Stomach (tissue), 19 donors: ENCODE measurements at places on chromosomes 2 and 18.

GRCh38 chr18:58805467-58806187 lies 59.0 kb upstream of the ZNF532 start:
- no peak for DNase-seq

- DNase-seq: peak; percentile 52
Observed at GRCh38 chr2:218981881-218982585, 3.0 kb downstream of the FEV start.

GRCh38 chr2:197254776-197255530 lies 55.6 kb downstream of the ANKRD44 start:
- no peak for DNase-seq

GRCh38 chr18:50662775-50663383 lies 103.0 kb downstream of the MAPK4 start:
- no peak for DNase-seq

GRCh38 chr18:25825056-25825455 lies 265.4 kb downstream of the SS18 start:
- DNase-seq: no peak

DNA sequence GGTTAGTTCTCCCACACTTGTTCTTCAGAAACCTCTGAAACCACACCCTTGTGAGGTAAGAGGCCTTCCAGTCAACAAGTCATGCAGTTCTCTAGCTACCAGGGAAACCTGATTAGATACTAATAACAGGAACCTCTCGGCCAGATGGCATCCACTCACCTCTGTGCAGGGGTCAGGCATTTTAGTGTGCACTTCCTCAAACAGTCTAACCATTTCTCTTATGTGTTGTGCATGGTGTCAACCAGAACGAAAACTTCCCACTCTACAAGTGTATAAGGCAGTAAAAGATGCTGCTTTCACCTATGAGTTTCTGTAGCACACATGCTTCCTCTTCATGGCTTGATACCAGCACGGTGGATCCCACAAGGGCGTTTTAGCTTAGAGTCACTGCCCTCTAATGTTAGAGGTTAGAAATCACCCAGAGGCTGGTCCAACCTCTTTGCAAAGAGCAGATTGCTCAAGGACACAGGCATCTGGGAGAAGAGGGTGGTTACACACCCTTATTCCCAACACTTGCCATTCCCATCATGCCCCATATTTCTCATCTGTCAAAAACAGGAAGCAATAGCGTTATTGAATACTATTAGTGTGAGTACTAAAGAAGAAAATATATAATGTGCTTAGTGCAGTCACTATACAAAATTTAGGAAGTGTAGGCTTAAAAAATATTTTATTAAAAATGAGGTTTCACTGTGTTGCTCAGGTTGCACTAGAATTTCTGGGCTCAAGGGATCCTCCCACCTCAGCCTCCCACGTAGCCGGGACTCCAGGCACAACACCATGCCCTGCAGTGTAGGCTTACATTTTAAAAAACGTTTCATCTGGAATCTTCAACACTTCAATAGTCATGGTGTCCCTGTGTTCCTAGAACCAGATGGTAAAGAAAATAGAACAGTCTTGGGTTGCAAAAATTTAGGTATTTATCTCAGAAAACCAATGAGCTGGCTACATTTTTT lies 34.5 kb upstream of the RAB31 start:
- peak; percentile 74 for DNase-seq

GRCh38 chr2:143157418-143157817 lies 28.2 kb downstream of the ARHGAP15 start:
- no peak for DNase-seq

DNA sequence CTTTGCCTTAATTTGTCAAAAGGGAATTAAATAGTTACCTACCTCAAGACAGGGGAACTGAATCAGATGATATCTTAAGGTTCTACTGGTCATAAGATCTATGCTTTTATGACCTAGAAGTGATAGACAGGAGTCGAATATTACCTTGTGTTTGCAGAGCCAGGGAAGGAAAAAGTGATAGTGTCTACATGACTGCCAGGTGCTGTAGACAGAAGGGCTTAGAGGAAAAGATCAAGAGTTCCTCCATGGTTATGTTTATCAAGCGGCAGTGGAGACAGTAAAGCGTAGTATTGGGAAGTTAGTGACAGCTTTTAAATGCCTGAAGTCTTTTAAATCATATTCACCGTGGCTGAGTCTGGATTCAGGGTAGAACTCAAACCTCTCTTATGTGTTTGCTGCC lies 11.9 kb downstream of the CRIM1 start:
- DNase-seq: no peak

- DNase-seq: no peak
Observed at GRCh38 chr2:222108497-222108896, 190.3 kb downstream of the PAX3 start.

DNA sequence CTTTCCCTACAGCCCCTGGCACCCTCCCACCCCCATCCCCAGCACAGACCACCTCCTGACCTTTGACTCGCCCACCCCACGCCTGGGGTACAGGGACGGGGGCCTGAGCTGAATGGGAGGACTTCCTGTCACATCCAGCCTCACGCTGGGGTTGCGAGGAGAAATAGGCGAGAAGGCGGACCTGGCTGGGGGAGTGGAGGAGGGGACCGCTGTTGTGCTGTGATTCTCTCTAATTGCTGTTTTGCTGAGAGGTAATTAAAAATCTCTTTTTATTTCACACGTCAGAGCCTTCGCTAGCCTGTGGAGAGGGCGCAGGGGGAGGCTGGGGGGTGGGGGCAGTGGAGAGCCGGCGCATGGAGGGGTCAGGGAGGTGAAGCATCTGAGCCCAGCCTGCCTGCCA lies 9.7 kb upstream of the ECEL1 start:
- DNase-seq: no peak

GRCh38 chr2:20576598-20577115 lies 74.2 kb downstream of the HS1BP3 start:
- peak; percentile 89 for DNase-seq

DNA sequence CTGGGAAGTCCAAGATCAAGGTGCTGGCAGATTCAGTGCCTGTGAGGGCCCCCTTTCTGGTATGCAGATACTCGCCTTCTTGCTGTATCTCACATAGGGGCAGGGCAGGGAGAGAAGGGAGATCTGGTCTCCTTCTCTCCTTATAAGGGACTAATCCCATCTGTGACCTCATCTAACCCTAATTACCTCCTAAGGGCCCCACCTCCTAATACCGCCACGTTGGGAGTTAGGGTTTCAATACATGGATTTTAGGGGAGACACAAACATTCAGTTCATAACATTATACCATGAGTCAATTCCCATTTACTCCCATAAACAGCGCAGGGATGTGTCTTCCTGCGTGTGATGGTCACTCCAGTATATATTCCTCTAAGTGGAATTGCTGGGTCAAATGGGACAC lies 73.8 kb upstream of the TXNDC2 start:
- no peak for DNase-seq

DNA sequence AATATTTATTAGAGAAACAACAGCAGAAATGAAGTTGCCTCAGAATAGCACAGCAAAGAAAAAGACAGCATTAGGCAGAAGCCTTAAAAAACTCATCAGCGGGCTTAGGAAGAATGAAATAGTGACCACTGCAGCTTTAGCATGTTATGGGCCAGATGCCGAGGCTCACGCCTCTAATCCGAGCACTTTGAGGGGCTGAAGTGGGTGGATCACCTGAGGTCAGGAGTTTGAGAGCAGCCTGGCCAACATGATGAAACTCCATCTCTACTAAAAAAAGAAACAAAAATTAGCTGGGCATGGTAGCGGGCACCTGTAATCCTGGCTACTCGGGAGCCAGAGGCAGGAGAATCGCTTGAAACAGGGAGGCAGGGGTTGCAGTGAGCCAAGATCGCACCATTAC lies 32.4 kb downstream of the AP1S3 start:
- DNase-seq: no peak

GRCh38 chr2:241304039-241304670 lies 11.3 kb downstream of the HDLBP start:
- DNase-seq: no peak

DNA sequence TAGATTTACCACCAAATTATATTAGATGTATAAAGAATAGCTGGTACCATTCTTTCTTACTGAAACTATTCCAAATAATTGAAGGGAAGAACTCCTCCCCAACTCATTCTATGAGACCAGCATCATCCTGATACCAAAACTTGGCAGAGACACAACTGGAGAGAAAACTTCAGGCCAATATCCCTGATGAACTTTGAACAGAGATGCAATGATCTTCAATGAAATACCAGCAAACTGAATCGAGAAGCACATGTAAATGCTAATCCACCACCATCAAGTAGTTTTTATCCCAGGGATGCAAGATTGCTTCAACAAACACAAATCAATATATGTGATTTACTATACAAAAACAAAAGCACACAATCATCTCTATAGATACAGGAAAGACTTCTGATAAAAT lies 329.8 kb downstream of the RDH14 start:
- no peak for DNase-seq

GRCh38 chr2:33274524-33274923 lies 201.9 kb upstream of the RASGRP3 start:
- DNase-seq: no peak
